ENCODE measurements at places on chromosomes 7 and 10. TPM values are rescaled to one million over a fixed set of nuclear protein-coding genes. Genes with fewer than 3 reads are reported as not detected.

The CALHM3 gene
- total RNA-seq: not detected

The RNF133 gene
- 0.93 TPM for total RNA-seq

The TRIM24 gene
- 25.4 TPM for total RNA-seq

The KLHL7 gene
- total RNA-seq: 29.0 TPM

The LRRC18 gene
- not detected for total RNA-seq

The OR2A1 gene
- not detected for total RNA-seq

The MBL2 gene
- total RNA-seq: not detected

The VAX1 gene
- total RNA-seq: not detected

The FRMPD2 gene
- total RNA-seq: 0.42 TPM

The SLC26A3 gene
- total RNA-seq: not detected

The ZNF32 gene
- 14.5 TPM for total RNA-seq

The CALML5 gene
- total RNA-seq: not detected

The HOXA1 gene
- 1.5 TPM for total RNA-seq

The TAS2R5 gene
- total RNA-seq: 0.85 TPM

The SORCS1 gene
- not detected for total RNA-seq

The SMURF1 gene
- total RNA-seq: 22.3 TPM

The TRIL gene
- total RNA-seq: 0.97 TPM

The ACTL6B gene
- not detected for total RNA-seq

The SAMD9 gene
- total RNA-seq: 6.8 TPM

The FAM25A gene
- total RNA-seq: not detected

The IKZF1 gene
- total RNA-seq: 0.20 TPM

The SLC16A9 gene
- total RNA-seq: not detected

All from endothelial cell of umbilical vein (primary cell).